ENCODE measurements at places on chromosomes 16 and 17. TPM values are rescaled to one million over a fixed set of nuclear protein-coding genes. Genes with fewer than 3 reads are reported as not detected.

- no peak overlapping the region for H3K4me3 ChIP-seq
- H3K4me1 ChIP-seq = no peaks in the 10 kb centered on the region
- no peak for DNase-seq
- H3K27me3 ChIP-seq = no peaks in the 10 kb centered on the region
- H3K27ac ChIP-seq = no peak overlapping the region
- no peaks in the 10 kb centered on the region for H3K36me3 ChIP-seq
Observed at GRCh38 chr16:80759419-80760162, 44.8 kb downstream of the CDYL2 start.

DNA sequence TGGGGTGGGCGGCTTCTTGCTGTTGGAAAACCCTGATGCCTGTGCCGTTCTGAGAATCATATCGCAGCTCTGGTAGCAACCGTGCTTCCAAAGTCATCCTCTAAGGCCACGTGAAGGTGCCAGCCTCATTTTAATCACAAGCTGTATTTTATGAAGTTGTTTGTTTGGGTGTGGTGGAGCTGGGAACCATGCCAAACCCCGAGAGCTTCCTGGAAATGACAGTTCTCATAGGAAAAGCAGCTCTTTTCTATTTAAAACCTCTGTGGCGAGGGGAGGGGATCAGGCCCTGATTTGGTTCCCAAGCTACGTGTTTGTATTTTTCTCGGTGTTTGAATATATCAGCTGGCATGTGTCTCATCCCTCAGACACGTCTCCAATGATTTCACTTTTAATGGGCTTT is 21.7 kb downstream of the KNOP1 start:
- H3K4me1 ChIP-seq = no peaks in the 10 kb centered on the region
- H3K27me3 ChIP-seq = no peaks in the 10 kb centered on the region
- H3K4me3 ChIP-seq = no peak overlapping the region
- H3K27ac ChIP-seq = no peak overlapping the region

DNA sequence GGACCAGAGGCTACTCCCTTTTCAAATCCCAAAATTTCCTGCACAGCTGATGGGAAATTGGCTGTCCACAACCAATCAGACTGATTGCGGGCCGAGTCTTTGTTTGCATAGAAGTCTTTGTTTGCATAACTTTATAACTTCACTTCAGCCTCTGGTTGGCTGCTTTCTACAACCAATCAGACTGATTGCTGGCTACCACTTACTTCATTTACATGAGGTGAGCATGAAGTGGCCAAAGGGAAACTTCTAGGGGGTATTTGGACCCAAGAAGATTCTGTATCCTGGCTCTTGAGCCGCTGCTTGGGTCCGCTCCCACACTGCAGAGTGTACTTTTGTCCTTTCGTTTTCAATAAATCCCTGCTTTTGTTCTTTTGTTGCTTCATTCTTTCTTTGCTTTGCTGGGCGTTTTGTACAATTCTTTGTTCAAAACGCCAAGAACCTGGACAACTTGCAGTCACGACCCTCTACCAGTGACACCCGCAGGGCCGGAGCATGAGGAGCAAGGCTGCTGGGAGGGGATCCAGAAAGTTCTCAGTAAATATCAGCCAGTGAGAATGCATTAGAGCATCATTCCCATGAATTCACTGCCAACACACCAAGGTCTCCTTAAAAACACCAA is 67.5 kb downstream of the IQCK start:
- H3K27ac ChIP-seq = no peak overlapping the region
- no peak overlapping the region for H3K4me3 ChIP-seq
- no peaks in the 10 kb centered on the region for H3K4me1 ChIP-seq
- no peak for DNase-seq

DNA sequence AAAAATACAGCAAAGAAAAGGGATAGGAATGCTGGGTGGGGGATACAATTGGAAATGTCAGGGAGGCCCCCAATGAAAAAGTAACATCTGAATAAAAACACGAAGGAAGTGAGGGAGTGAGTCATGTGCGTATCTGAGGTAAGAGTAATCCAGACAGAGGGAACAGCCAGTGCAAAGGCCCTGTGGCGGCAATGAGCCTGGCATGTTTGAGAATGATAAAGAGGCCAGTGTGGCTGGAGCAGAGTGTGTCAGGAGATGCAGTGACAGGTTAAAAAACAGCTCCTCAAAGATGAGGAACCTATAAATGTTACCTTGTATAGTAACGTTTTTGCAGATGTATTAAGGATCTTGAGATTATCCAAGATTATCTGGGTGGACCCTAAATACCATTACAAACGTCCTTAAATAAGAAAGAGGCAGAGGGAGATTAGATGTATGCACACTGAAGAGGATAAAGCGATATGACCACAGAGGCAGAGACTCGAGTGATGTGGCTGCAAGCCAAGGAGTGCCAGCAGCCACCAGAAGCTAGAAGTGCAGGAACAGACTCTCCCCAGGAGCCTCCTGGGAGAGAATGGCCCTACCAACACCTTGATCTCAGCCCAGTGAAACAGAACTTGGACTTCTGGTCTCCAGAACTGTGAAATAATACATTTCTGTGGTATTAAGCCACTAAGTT is 17.8 kb upstream of the SLC35B1 start:
- DNase-seq = no peak
- no peaks in the 10 kb centered on the region for H3K36me3 ChIP-seq
- no peak overlapping the region for H3K27ac ChIP-seq
- no peak overlapping the region for H3K4me3 ChIP-seq

GRCh38 chr17:76111956-76112355 is 8.4 kb upstream of the EXOC7 start:
- H3K4me3 ChIP-seq = no peak overlapping the region
- H3K27ac ChIP-seq = no peak overlapping the region
- no peaks in the 10 kb centered on the region for H3K27me3 ChIP-seq
- no peaks in the 10 kb centered on the region for H3K4me1 ChIP-seq

GRCh38 chr17:34285286-34285792 is at the start of gene CCL11:
TSS of gene CCL11 (plus strand) at chr17:34285742. CDS start at chr17:34285809, 67 bp downstream.
- DNase-seq = no peak
- no peak within 1 kb of the TSS for H3K27ac ChIP-seq
- no peaks in the 10 kb centered on the region for H3K36me3 ChIP-seq
- H3K27me3 ChIP-seq = no peaks in the 10 kb centered on the region

EPN3 gene
- polyA plus RNA-seq = 1.5 TPM

- no peaks in the 10 kb centered on the region for H3K27me3 ChIP-seq
- H3K4me3 ChIP-seq = no peak overlapping the region
- no peaks in the 10 kb centered on the region for H3K36me3 ChIP-seq
- H3K27ac ChIP-seq = no peak overlapping the region
- no peaks in the 10 kb centered on the region for H3K4me1 ChIP-seq
Observed at GRCh38 chr17:73625006-73625405, 19.2 kb downstream of the SDK2 start.

All from aorta (tissue), 5 donors.